ENCODE measurements at places on chromosomes 11 and 22. TPM values are rescaled to one million over a fixed set of nuclear protein-coding genes. Genes with fewer than 3 reads are reported as not detected.

GRCh38 chr11:6671991-6672390 lies 11.1 kb downstream of the MRPL17 start:
- no peak for DNase-seq

GRCh38 chr22:48834404-48834803 lies 993.3 kb downstream of the BRD1 start:
- no peak for DNase-seq

- DNase-seq: no peak
Observed at GRCh38 chr11:132140056-132140455, 769.6 kb downstream of the NTM start.

GRCh38 chr22:47059076-47059475 lies 296.6 kb downstream of the TBC1D22A start:
- DNase-seq: no peak

DNA sequence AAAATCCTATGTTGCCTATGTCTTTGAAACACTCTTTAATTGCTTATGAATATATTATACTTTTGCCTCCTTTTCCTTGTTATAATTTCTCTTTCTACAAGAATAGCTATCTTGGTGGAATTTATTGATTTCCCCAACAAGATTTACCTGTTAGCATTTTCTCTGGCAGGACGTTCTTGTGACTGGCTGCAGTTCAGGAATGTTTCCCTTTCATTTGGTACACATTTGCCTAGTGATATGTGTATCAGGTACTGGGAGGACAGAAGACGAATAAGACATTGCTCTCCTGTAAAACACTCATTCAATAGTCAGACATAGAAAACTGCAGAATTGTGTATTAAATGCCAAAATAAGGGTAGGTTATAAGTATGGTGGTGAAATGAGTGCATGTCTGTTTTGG lies 279.9 kb downstream of the FAT3 start:
- no peak for DNase-seq

The OVOL1 gene
- polyA plus RNA-seq: 9.6 TPM

- DNase-seq: no peak
Observed at GRCh38 chr11:77036398-77036797, 2.2 kb downstream of the B3GNT6 start.

GRCh38 chr11:117998664-117999353 lies 12.6 kb downstream of the IL10RA start:
- no peak for DNase-seq

- DNase-seq: no peak
Observed at GRCh38 chr11:63563201-63564055, at the start of gene PLAAT2. Gene PLAAT2 (minus strand): TSS chr11:63563379. CDS start chr11:63563324, 55 bp downstream.

- DNase-seq: no peak
Observed at GRCh38 chr11:20444535-20444934, 57.0 kb downstream of the PRMT3 start.

The LRRC74B gene
- polyA plus RNA-seq: 0.35 TPM

- no peak for DNase-seq
Observed at GRCh38 chr22:37462983-37463382, 23.2 kb downstream of the MFNG start.

- DNase-seq: no peak
Observed at GRCh38 chr11:126331286-126331685, 24.2 kb upstream of the ST3GAL4 start.

- DNase-seq: no peak
Observed at GRCh38 chr11:17934194-17934593, 78.7 kb downstream of the SERGEF start.

GRCh38 chr11:449889-450808 lies at the start of gene PTDSS2:
Gene PTDSS2 (plus strand): TSS chr11:450279. CDS start chr11:450456, 177 bp downstream.
- peak; percentile 90 for DNase-seq

GRCh38 chr11:20731676-20732215 lies 62.4 kb downstream of the NELL1 start:
- DNase-seq: no peak

The OR51B2 gene
- not detected for polyA plus RNA-seq

DNA sequence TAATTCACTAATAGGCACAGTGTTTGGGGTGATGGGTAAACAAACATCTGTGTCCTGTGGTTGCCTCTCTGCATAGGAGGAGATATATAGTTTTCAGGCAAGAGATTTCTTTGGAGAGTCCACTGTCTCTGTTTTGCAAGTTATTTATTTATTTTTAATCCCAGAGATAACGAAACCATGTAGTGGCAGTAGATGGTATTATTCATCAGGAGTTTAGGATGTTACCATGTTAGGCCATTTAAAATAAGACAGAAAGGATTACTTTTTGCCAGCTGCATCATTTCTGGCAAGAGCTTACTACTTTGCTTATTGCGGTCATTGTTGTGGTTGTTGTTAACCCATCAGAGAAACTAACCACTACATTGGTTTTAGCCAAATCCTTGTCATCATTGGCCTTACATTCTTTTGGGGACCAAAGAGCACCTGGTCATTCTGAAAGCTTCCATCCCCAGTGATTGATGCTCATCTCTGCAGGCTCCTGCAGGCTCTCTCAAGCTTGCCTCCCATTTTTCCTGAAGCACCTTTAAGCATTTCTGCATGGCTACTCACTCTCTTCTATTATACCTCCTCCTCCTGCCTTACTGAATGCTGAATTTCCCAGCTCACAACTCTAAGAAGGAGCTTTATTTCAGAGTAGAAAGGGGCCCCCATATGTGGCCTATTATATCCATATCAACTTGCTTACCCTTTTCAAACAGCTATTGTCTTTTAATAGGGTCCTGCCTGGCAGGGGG lies 84.4 kb downstream of the CSTPP1 start:
- DNase-seq: no peak

DNA sequence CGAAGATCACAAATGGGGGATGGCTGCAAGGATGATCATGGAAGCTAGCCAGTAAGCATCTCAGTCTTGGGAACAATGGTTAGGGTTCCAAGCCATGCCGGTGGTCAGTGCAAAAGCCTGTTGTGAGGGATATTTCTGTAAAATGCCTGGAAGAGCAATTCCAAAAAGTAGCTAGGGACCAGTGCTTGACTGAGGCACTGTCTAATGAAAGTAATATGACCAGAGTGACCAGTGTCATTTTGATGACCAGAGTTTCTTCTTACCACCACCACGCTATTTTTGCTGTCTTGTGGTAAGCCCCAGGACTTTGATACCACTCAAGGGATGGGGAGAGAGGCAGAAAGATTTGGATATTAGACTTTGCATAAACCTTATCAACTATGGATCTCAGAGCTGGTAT lies 18.4 kb downstream of the GDPD4 start:
- no peak for DNase-seq

GRCh38 chr11:39425226-39425625 lies 2034.2 kb downstream of the LRRC4C start:
- no peak for DNase-seq

GRCh38 chr22:26568207-26568706 lies 21.7 kb downstream of the TPST2 start:
- no peak for DNase-seq

- no peak for DNase-seq
Observed at GRCh38 chr11:87722756-87723565, 452.3 kb downstream of the RAB38 start.

DNA sequence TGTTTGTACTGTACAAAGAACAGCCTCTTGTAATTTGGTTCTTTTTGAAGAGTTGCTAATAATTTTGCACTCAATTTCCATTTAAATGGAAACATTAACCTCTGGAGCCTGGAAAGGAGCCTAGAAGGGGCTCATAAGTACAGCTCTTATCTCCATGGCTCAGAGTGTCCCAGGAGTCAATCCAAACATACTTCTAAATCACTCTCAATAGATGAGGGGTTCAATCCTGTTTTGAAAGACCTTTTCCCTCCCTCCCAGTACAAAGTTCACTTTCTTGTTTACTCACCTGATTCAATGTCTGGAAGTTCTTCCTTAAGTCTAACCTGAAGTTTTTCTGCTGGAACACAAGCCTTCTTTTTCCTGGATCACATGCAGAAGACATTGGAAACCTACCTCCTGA lies 273.0 kb upstream of the PLET1 start:
- DNase-seq: no peak

- no peak for DNase-seq
Observed at GRCh38 chr11:3058753-3059664, 1.8 kb upstream of the CARS1 start.

The KCNQ1 gene
- polyA plus RNA-seq: 10.6 TPM

The PHF5A gene
- polyA plus RNA-seq: 43.9 TPM

- DNase-seq: no peak
Observed at GRCh38 chr22:22786301-22787115, 101.1 kb upstream of the IGLL5 start.

DNA sequence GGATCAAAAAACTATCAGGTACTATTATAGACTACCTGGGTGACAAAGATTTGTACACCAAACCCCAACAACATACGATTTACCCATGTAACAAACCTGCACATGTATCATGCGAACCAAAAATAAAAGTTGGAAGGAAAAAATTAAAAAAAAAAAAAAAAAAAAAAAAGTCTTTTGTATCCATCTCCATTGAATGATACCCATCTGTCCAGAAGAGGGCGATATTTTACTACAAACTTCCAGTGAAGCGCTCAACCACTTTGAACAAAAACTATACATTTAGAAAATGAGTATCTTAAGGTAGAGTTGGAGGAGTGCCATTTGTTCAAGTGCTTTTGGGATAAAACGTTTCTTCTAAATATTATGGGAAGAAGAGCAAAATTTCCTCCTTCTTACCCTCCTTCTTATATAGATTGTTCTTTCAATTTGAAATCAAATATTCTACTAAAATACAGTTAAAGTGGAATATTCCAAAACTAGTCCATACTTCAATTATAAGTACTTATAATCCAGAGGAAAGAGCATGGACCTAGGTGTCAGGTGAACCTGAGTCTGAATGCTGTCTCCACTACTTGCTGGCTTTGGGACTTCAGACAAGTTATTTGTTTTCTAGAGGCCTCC lies 23.3 kb downstream of the ARL14EP start:
- peak; percentile 49 for DNase-seq

The TTLL1 gene
- polyA plus RNA-seq: 19.3 TPM

DNA sequence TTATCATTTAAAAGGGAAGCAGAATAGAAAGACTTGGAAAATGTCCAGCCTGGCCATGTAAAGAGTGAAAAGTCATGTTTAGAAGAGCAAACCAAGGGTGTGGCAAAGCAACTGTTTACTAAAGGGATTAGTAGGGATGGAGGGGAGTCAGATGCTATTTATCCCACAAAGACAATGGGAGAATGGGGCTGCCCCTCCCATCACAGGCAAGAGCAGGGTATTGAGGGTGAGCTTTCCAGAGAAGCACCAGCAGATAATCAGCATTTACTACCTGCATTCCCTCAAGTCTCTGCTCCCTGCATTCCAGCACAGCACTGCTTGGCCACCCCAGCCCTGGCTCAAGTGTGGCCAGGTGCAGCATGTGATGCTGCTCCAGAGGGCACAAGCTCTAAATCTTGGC lies 18.5 kb upstream of the QSER1 start:
- DNase-seq: no peak

The COMMD9 gene
- 88.4 TPM for polyA plus RNA-seq

The KCNJ4 gene
- polyA plus RNA-seq: 0.28 TPM

DNA sequence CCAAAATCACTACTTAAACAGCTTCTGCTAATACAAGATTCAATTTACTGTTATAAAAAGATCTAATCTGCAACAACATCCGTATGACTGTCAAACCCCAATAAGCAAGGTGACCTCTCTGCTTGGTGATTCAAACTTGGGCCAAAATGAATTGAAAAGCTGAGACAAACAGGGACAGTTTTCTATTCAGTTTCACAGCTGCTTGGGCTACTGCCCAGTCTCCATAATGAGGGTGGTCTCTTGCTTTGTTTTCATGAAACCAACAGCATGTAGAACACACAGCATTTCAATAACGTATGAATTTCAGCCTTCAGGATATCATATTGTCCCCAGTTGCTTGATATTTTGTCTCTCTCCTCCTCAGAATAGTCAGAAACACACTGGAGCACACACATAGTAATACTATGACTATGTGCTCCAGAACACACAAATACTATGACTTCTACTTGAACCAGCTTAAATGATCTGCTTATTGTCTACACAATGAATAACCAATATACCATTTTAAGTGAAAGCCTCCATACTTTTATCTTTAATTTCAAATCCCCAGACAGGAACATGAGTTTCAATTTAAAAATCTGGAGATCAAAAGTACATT lies 285.0 kb downstream of the TTC28 start:
- DNase-seq: no peak

The MYEOV gene
- polyA plus RNA-seq: 8.1 TPM

DNA sequence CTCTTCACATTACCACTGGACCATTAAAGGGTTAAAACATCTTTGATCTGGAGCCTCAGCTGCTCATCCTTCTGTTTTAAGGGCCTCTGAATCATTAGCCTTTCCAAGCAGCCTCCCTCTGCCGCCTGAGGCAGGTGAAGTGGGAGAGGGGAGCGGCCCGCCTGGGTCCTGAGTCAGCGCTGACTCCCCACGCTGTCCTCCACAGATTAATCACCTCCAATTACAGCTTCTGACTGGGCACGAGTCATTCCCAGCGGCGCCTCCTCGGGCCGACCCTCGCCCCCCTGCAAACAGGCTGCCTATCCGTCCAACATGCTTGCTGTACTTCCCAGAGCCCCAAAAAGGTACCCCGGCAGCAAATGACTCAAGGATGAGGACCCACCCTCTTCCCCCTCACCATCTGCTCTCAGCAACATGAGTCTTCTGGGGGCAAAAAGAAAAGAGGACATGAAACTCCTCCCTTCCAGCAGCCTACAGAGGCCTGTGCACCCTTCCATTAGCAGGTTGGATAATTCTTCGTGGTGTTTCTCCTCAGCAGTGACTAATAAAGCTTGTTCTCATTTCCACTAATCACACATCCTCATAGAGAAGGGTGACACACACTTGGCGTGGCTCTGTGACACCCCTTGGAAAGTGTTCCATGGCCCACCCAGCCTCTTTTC lies 44.3 kb upstream of the JAM3 start:
- DNase-seq: no peak

GRCh38 chr11:44451706-44452105 lies 113.8 kb upstream of the CD82 start:
- no peak for DNase-seq

GRCh38 chr11:121337740-121338272 lies 45.2 kb downstream of the SC5D start:
- no peak for DNase-seq

DNA sequence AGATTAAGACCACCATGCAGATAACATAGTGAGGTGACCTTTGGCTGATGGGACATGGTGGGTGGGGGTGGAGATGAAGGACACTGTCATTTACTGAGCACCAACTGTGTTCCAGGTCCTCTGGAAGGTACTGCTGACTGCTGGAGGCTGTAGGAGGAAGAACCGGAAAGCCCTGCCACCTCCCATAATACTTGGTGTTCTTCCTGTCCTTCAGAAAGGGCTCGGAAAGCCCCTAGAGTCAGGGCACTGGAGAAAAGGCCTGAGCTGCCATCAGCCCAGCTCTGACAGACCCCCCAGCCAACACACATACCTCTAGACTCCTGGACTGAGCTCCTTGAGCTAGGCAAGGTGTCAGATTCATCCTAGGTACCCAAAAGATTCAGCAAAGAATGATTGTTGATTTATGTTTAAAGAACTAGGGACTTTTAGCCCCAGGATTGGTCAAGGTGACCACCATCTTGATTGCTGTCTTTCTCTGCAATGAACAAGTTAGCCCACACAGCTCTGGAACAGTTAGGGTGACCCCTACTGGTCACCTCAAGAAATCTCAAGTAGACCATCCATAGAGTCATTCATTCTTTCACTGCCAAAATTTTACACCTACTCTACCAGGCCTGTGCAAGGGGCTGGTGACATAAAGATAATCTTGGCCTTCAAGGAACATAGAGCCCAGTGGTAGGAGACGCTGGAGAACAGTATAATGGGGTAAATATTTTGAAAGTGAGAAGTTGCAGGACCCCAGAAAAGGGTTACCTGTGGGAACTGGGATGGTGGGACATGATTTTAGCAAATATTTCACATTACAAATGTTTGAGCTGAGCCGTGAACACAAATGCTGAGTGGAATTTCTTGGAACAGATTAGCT lies 39.4 kb downstream of the IRAG1 start:
- no peak for DNase-seq

All from renal cortex interstitium (tissue), 15 donors.